Right ventricle myocardium superior (tissue), 1 donor: ENCODE measurements at places on chromosomes 3 and 15.

- DNase-seq, result no peak
Observed at GRCh38 chr15:93941697-93942096, 289.7 kb upstream of the MCTP2 start.

- no peak for DNase-seq
Observed at GRCh38 chr3:139585820-139586219, 46.3 kb upstream of the RBP1 start.

DNA sequence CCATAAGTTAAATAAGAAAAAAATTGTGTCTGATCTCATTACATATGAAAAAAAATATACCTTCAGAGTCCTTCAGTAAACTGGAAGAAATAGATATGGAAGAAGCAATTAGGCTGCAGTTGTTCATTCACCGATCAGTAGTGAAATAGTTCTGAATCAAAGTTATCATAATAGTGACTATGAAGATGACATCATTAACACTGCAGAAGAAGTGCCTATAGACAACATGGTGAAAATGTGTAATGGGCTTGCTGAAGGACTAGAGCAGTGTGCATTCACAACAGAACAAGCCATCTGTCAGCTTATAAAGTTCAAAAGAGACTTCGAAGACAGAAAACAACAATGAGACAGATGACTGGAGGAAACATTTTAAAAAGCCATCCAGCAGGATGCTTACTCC is 144.5 kb downstream of the NAALADL2 start:
- no peak for DNase-seq

DNA sequence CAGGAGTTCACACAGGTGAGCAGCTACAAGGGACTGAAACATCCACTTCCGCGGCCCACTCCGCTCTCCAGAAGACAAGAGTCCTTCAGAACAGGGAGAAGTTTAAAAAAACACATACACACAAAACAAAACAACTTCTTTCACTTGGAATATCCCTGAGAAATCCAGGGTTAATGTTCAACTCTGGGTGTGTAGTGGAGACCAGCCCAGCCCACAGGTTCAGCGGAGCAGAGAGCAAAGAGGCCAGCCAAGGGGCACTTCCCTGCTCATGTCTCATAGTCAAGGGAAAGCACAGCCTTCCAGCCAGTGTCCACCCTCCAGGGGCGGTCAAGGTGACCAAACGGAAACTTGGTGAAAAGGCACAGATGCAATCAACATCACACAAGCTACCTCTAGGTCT is 41.6 kb downstream of the WNT5A start:
- no peak for DNase-seq

GRCh38 chr3:169041677-169042171 is 621.8 kb downstream of the MECOM start:
- DNase-seq, result no peak

DNA sequence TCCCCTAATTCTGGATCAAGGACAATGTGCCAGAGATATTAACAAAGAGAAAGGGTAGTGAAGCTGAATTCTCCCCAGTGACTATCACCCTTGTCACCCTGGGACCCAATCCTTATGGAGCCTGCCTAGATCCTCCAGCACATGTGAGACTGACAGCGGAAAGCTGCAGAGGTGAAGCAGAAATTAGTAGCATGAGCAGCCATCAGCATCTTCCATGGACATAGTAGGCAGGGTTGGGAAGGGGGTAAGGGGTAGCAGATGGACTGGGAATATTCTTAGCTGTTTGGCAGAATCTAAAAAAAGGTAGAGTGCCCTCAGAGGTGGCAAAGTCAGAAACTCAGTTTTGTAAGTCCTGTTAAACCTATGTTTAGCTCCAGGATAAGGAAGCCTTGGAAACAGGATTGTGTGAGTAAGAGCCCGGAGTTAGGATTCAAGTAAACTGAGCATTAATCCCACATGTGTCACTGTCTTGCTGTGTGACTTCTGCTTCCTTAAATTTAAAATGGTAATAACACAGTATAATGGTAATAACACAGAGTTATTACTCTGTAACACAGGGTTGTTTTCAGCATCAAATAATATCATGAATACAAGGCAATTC is 14.5 kb downstream of the GOLIM4 start:
- no peak for DNase-seq

DNA sequence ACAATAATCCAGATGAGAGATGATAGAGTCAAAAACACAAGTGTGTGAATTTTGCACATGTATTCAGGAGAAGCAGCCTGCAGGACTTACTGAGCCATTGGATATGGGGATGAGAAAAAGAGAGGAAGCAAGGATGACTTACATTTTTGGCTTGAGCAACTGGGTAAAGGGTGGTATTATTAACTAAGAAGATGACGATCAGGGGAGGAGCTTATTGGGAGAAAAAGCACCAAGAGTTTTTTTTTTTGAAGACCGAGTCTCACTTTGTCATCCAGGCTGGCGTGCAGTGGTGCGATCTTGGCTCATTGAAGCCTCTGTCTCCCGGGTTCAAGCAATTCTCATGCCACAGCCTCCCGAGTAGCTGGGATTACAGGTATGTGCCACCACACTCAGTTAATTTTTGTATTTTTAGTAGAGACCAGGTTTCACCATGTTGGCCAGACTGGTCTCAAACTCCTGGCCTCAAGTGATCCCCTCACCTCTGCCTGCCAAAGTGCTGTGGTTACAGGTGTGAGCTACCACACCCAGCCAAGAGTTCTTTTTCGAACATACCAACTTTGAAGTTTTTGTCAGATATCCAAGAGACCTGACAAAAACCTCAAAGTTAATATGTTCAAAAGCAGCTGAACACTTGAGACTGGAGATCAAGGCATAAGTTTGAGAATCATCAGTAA is 14.8 kb upstream of the SH3BP5 start:
- DNase-seq, result no peak

- DNase-seq, result no peak
Observed at GRCh38 chr3:127610105-127610504, 11.9 kb downstream of the MCM2 start.

- DNase-seq, result no peak
Observed at GRCh38 chr3:150135287-150135721, 164.6 kb upstream of the PFN2 start.

GRCh38 chr3:191944835-191945234 is 483.9 kb downstream of the PYDC2 start:
- DNase-seq, result no peak

GRCh38 chr3:151789853-151790463 is 24.0 kb upstream of the AADAC start:
- no peak for DNase-seq

DNA sequence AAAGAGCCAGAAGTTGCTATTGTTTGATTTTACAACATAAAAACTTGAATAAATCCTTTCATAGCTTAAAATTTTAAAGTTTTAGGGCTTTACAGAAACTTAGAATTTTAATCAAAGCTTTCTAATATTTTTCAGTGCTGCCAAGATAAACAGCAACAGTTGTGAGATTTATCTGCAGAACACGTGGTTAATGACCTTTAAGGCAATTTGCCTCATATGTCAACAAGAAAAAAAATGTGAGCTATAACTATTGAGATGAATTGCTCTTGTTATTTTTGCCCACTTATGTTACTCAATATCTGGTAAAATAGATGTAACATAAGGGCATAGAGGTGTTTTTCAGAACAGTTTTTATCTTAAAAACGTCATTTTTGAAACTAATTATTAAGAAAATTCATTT is 96.7 kb upstream of the NECTIN3 start:
- no peak for DNase-seq

DNA sequence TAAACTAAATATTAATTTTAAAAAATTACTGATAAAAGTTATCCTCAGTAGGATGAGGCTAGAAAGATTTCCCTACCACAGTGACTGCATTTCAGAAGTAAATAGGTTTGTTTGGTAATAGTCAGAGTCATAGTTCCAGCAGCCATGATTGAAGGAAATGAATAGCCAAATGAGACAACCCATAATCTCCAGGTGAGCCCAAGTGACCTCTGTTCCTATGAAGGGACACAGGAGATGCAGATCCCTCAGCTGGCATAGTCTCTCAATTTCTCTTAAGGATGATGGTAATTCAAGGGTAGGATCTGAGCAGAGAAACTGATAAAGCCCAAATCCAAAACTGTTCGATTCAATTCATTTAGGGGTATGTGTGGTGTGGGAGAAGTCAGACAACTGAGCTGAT is 461.8 kb downstream of the RAP2B start:
- no peak for DNase-seq

DNA sequence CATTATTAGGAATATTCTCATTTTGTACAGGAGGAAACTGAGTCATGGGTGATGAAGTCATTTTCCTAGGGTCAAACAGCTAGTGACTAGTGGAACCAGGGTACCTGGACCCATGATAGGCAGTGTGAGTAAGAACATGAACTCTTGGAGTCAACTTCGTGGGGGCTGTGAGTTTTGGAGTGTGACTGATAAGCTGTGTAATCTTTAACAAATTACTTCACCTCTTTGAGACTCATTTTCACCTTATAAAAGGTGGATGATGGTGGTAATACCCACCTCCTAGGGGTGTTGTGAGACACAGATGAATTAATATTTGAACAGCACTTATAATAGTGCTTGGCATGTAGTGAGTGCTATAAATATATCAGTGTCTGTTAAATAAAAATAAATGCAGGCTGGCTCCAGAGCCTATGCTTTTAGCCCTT is 9.1 kb downstream of the SEMA6D start:
- no peak for DNase-seq

GRCh38 chr3:184156522-184156955 is 1.4 kb downstream of the DVL3 start:
- DNase-seq, result peak; percentile 75

GRCh38 chr15:42858540-42858939 is 62.0 kb downstream of the TTBK2 start:
- no peak for DNase-seq

DNA sequence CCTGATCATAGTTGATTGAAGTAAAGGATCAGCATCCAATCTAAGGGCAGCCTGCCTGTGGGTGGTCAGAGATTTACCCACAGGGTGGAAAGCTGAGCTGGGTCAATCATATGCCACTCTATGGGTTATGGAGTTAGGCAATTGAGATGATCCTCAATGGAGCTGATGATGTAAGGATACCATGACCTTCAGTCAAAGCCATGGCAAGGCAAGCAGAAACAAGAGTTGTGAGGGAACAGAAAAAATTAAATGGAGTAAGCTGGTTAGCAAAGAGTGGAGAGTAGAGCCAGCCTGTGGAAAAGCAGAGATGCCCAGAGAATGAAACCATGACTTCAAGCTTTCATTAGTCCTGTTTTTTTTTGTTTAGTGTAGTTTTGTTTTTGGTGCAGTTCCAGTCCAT is 5.7 kb upstream of the IQGAP1 start:
- DNase-seq, result no peak

GRCh38 chr3:188749830-188750229 is 421.9 kb upstream of the TPRG1 start:
- DNase-seq, result no peak

GRCh38 chr3:7669641-7670040 is 808.7 kb downstream of the GRM7 start:
- DNase-seq, result no peak

DNA sequence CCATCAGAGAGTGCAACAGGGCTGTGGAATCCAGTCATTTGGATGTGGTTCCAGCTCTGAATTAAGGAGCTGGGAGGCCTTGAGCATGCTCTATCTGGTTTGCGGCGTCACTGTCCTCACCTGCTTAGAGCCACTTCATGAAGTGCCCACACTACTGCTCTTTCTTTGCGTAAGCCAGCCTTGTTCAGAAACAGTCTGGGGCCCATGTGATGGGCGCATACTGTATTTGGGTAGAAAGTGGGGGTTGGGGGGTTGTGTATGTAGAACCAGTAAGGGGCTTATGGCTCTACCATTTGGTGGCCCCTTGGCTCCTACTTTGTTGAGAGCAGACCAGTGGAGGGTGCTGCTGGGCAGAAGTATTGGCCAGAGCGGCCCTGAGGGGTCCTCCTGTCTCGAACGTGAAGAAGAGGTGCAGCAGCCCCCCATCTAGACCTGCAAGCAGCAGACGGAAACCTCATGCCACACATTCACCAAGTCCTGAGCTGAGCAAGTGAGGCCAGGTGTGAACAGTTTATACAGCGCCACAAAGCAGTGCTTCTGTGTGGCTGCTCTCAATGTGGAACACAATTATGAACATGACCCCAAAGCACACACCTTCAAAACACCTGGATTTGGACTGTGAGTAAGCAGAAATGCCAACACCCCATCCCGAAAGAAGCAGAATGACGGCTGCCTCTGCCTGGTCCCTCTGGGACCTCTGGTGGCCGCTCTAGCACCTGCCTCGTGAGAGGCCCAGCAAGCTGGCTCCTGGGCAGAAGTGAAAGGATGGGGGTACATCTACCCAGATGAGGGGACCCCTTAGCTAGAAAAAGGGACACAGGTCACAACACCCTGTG is 26.6 kb downstream of the SRPRB start:
- DNase-seq, result no peak

DNA sequence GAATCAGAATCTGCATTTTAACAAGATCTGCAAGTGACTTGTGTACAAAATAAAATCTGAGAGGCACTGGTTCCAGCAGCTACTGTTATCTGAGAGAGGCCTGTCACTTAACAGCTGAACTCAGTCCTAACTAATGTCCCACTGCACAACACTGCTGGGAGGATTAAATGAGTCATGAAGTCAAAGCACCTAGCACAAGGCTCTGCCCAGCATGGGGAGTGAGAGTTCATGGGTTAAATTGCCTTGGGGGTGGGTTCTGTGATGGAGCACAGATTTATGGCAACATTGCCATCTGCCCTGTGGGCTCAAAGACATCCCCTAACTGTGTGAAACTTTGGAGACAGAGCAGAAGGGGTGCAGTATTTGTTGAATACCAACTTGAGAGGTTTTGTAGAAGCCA is 250.9 kb downstream of the PLCL2 start:
- DNase-seq, result no peak

- no peak for DNase-seq
Observed at GRCh38 chr3:132254076-132254755, 63.0 kb upstream of the ACP3 start.
